ENCODE measurements at places on chromosomes 4 and X.

DNA sequence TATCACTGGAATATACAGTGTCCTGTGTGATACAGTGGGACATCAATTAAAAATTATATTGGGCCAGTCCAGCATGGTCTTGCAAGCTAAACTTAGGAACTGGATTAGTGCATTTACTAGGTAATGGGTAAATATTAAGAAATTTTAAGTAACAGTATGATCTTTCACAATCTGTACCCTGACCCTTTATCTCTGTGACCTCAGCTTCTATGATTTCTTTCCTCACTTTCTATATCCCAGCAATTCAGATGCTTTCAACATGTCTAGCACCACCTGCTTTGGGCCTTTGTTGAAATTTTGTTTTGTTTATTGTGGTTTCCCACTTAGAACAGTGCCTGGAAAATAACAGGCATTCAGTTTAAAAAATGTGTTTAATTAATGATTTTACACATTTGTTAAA is 2295.4 kb downstream of the ARAP2 start:
- no peak for DNase-seq

DNA sequence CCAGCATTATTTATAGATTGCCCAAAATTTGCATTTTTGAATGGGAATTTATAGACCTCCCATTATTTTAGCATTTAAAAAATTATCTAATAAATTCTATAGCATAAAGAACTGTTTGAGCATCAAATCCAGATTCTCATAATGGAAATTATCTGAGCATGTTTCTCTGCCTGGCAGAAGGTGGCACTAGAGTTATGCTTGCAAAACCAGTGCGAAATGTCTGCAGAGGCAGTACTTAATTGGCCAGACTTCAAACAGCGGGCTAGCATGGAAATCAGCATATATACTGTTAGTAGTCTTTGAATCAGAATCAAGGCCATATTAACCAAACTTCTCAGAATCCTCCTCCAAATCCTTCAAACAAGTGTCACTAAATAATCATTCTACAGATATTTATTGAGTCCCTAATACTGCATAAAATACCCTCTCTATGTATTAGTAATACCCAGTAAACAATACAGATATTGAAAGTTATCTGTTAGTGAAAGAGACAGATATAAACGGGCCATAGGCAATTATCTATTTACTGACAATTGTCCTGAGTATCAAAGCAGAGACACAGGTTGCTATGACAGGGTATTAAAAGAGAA is 78.7 kb upstream of the DCLK2 start:
- DNase-seq = peak; percentile 25

DNA sequence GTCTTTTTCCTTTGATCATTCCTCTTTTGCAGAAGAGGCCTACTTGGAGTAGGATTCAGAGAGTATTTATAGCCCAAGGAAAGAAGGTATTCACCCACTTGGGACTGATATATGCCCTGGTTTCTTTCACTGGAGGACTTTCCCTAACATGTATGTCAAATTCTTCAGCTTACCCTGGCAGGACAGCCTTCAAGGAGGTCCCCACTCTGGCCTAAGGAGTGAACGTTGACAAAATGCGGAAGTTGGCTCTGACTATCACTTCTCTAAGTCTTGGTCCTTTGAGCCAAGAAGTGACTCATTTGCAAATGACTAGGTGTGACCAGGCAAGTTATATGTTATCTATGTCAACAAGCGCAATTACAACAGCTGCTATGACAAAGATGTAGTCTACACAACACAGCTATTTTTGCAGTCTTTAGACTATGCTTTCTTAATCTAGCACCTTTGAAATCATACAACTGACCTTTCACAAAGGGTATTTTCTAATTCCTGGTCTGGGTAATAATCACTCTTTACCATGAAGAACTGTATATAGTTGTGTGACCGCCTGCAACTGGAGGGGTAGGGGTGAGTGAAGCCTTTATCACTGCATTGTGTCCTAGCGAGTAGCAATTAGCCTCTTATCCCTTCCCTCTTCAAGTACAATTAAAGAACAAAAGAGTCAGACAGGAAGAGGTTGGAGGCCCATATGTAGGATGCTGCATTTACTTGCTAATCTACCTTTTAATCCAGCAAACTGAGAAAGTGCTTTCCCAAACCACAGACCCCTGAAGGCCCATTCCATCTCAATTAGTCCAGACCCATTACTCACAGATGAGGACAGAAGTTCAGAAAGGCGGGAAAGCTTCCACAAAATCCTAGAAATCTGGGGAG is 50.1 kb downstream of the RASGEF1B start:
- DNase-seq = no peak

DNA sequence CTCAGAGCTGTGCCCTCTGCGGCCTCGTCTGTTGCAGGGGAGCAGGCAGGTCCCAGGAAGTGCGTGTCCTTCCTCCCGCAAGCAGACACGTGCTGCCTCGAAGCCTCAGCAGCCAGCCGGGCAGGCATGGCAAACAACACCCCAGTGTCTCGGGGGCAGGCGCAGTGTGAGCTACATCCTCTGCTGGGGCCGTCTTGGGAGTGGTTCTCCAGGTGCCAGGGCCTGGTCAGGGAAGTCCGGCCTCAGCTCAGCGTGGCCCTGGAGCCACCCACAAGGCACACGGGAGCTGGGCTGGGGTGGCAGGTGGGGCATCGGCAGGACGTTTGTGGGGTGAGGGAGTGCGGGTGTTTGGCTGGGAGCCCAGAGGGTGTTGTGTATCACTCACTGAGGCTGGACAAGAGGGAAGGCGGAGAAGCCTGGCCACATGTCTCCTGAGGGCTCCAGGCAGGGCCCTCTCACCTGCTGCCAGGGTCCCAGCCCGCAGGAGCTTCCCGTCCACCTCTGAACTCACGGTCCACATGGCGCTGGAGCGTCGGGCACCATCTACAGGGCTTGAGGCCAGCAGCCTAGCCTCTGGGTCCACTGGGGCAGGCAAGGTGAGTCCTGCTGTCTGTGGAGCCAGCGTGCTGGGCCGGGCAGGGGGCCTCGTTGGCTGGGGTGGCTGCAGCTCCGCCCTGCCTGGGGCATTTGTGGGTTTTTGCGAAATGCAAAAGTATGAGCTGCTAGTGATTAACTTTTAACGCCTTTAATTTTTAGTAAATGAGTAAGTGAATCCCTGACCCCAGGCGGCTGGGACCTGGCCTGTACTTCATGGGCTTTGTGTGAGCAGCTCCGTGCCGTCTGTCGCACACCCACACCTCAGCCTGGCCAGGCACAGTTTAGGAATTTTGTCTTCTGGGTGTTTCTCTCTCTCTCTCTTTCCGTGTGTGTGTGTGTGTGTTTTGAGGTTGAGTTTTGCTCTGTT is 17.3 kb upstream of the UVSSA start:
- no peak for DNase-seq

DNA sequence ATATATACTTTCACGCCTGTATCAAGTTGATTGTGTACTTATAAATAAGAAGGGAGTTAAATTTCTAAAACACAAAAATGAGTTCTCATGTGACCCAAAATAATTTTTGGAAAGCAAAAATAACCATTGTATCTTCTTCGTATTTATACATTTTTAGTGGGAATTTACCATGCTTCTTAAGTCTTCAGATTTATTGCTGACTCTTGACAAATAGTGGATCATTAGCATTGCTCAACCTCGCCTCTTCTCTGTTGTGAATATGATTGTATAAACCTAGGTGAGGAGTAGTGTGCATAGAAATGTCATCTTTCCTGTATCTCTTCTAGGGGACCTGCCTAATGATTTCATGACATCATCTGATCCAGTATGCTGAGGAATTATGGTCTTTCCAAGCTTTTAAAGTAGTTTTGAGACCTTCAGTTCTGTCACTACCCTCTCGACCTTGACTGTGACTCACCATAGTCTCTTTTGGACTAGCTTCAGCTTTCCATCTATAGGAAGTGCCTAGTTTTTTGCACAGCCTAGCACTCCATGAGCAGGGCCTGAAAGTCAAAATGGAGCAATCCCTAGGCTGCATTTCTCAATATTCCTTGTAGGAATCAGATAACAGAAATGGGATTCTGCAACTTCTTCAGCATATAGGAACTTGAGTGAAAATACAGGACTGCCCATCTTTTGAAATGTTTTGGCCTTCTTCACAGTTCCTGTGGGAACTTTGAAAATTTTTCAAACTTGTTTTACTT is 157.6 kb downstream of the ARX start:
- DNase-seq = no peak

DNA sequence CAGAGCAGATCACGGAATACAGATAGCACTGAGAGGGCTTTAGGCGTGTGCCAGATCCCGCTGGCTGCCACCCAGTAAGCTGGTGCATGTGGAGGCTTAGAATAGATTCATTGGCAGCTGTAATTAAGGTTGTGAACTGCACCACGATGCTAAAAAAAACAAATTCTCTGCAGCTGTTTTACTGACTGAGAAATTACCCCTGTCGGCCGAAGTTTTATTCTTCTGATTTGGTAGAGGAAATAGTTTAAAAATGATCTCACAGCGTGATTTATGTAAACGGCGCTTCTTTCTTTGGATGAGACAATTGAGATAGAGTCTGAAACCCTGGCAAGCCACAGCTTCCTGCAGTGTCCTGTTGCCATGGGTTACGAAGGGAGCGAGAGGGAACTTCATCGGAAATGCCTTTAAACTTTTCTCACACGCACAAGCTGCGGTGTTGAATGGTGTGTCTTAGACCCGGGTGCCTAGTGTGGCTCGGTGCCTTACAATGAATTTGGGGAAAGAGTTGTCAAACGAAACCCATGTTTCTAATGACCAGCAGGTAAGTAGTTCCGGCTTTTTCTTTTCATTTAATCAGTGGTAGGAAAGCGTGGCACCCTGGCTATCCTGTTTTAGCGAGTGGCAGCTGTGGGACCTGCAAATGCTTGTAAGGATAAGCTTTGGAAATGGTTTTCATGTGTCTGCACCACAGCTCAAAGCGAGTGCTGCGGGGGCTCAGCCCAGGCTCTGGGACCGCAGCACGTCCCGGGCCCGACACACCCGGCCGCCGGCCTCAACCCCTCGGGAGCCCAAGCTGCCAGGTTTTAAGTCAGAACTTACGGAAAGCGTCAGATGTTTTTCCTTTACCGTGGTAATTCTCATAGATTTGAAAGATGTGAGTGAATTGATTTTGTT is 71.7 kb upstream of the HGFAC start:
- DNase-seq = peak; percentile 95

- no peak for DNase-seq
Measured at GRCh38 chr4:97404876-97405523, 738.3 kb downstream of the STPG2 start.

GRCh38 chr4:179662522-179662921 is 2220.3 kb upstream of the AGA start:
- DNase-seq = peak; percentile 2

DNA sequence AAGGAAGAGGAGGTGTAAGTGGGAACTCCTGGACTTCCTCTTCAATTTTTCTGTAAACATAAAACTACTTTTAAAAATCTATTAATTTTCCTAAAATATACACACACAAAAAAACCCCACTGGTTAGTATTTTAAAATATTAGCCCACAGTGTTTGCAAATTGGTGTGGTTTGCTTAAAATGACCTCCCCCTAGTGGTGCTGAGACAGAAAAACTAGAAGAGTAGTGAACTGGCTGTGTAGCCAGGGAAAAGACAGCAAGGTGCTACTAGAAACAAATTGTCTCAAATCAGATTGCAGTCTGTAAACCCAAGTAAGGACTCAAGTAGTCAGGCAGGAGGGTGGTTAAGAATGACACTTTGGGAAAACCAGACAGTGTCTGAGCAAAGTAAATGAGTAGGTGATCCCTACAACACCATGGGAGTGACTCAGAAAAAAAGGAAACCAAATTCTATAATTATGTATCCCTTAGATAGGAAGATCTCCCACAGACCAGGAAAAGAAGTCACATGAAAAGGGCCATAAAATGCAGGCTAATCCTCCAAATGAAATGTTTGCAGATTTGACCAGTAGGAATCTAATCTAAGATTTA is 26.0 kb downstream of the AMTN start:
- no peak for DNase-seq

GRCh38 chrX:120604361-120604782 is 471 bp downstream of the MCTS1 start:
- DNase-seq = peak; percentile 25
